Thymus (tissue), 14 donors: ENCODE measurements at places on chromosomes 5 and 9. TPM values are rescaled to one million over a fixed set of nuclear protein-coding genes. Genes with fewer than 3 reads are reported as not detected.

NR2F1-AS1 gene
- total RNA-seq: 2.0 TPM

FOXI1 gene
- total RNA-seq: 0.14 TPM

WWC1 gene
- 0.66 TPM for total RNA-seq

GLRA1 gene
- total RNA-seq: not detected

C9orf50 gene
- 0.05 TPM for total RNA-seq

GDA gene
- total RNA-seq: 0.76 TPM

HACD4 gene
- 6.2 TPM for total RNA-seq
